ENCODE measurements at places on chromosomes 6 and 20.

DNA sequence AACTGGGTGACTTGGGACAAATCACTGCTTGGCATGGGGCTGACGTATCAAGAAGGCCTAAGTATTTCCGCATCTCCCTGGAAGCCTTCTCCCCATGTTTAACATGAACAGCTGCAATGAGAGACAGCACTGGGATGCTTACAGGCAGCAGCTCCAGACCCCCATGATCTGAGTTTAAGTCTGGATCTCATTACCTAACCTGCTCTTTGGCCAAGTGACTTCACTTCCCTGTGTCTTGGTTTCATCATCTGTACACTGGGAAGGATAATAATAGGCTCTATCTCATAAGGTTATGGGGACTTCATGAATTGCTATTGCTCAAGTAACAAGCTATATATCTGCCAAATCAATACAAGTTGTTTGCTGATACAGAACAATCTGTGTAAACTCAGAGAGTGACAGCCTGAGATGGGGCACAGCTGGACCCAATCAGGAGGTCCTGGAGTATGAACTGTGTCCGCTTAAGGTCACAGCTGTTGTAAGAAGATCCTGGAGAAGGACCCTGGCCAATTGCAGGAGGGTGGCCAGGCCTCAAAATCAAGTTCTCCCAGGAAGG, 56.0 kb downstream of the TGM2 start:
- no peak for DNase-seq

DNA sequence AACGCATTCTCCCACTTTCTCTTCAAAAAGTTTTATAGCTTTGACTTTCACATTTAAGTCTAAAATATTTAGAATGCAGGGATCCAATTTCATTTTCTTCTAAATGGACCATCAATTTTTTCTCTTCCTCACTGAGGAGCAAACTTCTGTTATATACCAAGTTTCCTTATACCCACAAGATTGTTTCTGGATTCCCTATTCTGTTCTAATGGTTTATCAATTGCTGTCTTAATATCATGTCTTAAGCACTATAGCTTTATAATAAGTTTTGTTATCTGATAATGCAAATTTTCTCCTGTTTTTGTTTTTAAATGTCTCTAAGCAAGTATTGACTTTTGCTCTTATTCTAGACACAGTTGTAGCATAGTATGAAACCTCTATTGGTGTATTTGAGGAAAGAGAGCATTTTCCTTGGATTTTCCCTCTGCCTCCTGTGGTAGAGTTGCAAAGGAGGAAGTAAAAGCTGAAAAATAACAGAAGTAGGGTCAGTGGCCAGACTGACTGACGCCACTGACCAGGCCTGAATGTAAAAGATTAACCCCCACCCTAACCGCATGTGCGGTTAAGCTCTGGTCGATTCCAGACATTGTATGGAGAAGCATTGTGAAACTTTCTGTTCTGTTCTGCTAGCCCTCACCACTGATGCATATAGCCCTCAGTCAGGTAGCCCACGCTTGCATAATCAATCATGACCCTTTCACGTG, 40.3 kb downstream of the GPX5 start:
- no peak for DNase-seq

- DNase-seq: no peak
These were observed 80.9 kb upstream of the TOX2 start for GRCh38 chr20:43833511-43834395.

DNA sequence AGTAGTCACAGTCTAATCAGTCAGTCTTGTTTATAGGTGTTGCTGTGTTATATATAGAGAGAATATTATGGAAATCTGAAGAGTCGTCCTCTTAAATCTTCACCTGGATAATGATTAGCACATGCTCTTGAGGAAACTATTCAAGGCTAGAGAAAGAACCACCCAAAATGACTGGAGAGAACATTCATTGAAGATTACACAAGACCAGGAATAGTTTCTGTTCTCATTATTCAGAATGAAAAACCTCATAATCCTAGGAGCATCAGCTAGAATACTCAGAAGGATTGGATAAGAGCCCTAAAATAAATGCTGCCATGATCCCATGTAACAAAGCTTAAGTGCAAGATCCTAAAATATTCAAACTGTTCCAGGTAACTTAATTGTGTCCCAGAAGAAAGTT, 278.2 kb upstream of the PREP start:
- no peak for DNase-seq

DNA sequence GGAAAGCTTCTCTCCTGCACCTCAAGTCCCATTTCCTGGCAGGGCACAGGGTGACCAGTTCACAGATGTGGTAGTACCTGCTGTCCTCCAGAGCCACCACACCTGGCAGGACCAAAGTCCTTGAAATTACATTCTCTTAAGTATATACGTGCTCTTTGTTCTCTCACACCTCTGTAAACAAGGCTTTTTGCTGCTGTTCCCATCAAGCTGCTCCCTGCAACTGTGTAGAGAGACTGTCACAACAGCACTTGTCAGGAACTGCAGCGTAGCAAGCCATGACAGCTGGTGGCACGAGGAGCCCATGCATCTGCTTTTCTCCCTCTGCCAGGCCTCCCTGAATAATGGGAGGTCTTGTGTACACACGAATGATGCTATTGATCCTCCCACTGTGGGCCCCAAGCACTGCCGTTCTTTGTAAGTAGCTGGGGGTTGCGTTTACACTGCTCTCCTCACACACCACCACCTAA, 431.8 kb downstream of the CD83 start:
- DNase-seq: no peak

- DNase-seq: no peak
These were observed 110.4 kb upstream of the COL21A1 start for GRCh38 chr6:56357616-56358373.

DNA sequence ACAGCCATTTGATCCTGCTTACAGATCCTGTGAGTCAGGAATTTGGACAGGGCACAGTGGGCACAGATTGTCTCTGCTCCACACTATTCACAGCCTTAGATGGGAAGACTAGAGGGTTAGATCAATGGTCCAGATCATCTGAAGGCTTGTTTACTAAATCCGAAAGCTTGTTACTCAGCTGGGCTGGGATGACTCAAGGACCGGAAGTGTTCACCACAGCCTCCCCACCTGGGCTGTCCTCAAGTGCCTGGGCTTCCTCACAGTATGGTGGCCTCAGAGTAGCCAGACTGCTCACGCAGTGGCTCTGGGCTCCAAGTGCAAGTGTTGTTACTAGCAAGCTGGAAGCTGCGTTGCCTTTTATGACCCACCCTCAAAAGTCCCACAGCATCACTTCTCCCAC, 75.4 kb upstream of the INSM1 start:
- no peak for DNase-seq

DNA sequence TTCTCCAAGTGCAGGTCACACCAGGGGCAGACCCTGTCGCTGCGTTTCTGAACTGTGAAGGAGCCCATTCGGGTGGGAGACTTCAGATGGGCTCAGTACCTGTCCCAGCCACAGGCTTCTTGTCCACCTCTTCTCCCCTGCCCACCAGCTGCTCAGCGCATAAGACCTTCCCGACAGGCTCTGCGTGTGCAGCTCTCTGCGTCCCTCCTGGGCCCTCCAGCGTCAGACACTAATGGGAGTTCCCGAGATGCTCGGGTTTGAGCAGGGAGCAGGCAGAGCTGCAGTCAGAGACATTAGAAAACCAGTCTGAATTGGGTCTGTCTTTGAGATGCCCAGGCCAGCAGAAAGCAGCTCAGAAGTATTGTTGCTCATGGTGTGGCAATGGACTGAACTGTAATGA, 50.4 kb downstream of the TCP11 start:
- DNase-seq: no peak

GRCh38 chr6:36506611-36507010, 40.7 kb downstream of the STK38 start:
- DNase-seq: no peak

GRCh38 chr20:52152416-52152815, 39.2 kb downstream of the ZFP64 start:
- no peak for DNase-seq

GRCh38 chr20:33261465-33261864, 21.5 kb upstream of the BPIFB1 start:
- no peak for DNase-seq

DNA sequence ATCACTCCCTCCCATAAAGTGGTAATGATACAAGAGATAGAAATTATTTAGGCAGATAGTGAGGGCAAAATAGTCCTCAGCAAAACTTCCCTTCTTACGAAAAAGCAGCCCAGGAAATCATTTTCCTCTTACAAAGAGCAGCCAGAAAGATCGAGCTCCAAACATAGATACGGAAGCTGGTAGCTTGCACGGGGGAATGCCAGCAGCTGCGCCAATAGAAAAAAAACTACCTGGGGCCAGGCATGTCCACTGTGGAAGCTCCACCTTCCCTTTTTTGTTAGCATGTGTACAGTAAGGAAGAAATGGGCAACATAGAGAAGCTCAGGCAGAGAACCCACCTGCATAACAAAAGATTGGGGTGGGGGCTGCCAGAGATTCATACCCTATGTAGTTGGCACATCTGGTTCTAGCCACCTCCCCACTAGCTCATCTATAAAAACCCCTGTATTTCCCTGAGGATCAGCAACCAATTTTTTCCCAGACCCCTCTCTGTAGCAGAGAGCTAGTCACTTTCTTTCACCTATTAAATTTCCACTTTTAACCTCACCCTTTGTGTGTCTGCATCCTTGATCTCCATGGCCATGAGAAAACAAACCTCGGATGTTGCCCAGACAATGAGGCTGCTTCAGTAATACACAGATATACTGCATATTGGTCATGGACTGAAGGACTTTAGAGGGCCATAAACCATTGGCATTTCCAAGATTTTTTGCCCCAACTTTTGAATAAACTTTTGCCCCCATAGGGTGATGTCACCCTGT, 52.1 kb downstream of the SOD2 start:
- DNase-seq: no peak

GRCh38 chr20:46406986-46407670, 713 bp upstream of the ELMO2 start:
- peak; percentile 66 for DNase-seq
